ENCODE measurements at places on chromosomes 2 and 18.

DNA sequence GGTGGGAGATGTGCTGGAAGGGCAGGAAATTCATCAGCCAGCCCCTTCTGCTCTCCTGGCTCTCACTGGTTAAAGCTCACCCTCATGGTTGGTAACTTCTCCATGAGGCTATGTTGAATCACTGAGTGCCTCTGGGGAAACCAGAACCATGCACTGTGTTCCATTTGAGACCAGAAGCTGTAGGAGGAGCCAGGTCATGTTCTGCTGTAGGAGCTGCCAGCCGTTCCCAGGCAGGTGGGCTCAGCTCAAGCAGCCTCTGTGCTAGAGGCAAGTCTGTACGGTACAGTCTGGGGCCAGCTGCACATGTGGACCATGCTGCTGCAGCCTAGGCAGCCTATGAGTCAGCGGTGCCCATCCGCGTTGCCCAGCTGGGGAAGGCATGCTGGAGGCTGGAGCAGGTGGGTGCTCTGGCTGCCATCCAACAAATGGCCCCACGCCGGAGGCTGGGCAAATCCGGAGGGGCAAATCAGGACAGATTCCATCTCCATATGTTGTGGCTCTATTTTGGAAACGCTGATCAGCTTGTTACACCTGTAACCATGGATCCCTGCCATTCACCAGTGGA is 22.0 kb upstream of the KCNF1 start:
- no peak for DNase-seq

DNA sequence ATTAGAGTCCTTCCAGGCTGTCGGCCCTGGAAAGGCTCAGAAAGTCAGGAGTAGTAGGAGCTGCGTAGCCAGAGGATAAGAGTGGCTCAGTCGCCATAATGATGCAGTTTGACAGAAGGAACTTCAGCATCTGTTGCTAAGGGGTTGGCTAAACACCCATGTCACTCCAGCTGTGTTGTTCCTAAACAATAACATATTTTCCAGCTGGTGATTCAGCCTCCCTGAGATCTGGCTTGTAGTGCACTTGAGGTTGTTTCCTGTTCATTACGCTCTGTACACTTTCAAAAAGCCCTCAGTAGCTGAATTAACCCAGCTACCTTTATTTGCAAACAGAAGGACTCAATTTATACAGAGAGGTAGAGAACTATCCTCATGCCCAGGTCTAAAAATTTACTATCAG is 39.7 kb upstream of the EPAS1 start:
- DNase-seq, result peak; percentile 89

GRCh38 chr2:240760121-240760520 is 59.9 kb downstream of the KIF1A start:
- no peak for DNase-seq

DNA sequence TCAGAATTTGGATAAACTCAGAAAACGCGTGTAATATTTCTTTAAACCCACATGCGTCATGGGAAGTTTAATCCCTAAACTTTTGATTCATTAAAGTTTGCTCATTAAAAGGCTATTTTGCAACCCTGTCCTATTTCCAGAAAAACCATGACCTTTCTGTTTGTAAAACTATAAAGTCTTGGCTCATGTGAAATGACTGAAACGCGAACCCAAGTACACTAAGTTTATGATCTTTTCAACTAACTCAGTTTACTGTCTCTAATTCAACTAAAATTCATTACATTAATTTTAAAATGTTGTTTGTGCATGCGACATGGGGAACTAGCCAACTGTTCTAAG is 3.9 kb upstream of the RPL31 start:
- no peak for DNase-seq

GRCh38 chr2:46135958-46136357 is 161.2 kb upstream of the EPAS1 start:
- no peak for DNase-seq

GRCh38 chr18:55265984-55266383 is 306.7 kb upstream of the CCDC68 start:
- no peak for DNase-seq

DNA sequence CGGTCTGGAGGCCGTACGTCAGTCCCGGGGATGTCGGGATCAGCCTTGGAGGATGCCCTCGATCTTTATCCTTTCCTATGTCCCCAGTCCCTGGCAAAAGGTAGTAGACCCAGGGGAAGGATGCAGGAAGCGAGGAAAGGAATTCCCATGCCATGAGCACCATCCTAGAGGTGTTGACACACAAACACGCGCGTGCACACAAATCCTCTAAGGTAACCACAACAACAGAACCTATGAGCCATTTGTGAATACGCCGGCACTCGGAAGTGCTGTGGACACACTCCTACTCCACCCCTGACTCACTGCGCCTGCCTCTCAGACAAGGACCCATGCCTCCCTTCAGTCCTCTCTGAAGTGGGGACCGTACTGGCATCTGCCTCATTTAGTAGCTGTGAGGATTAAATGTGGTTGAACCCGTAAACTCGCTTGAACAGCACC is 11.3 kb upstream of the MLPH start:
- no peak for DNase-seq

GRCh38 chr2:123958011-123958410 is 67.1 kb upstream of the CNTNAP5 start:
- no peak for DNase-seq

- DNase-seq, result no peak
These were observed 49.9 kb upstream of the CYP1B1 start for GRCh38 chr2:38125842-38126241.

DNA sequence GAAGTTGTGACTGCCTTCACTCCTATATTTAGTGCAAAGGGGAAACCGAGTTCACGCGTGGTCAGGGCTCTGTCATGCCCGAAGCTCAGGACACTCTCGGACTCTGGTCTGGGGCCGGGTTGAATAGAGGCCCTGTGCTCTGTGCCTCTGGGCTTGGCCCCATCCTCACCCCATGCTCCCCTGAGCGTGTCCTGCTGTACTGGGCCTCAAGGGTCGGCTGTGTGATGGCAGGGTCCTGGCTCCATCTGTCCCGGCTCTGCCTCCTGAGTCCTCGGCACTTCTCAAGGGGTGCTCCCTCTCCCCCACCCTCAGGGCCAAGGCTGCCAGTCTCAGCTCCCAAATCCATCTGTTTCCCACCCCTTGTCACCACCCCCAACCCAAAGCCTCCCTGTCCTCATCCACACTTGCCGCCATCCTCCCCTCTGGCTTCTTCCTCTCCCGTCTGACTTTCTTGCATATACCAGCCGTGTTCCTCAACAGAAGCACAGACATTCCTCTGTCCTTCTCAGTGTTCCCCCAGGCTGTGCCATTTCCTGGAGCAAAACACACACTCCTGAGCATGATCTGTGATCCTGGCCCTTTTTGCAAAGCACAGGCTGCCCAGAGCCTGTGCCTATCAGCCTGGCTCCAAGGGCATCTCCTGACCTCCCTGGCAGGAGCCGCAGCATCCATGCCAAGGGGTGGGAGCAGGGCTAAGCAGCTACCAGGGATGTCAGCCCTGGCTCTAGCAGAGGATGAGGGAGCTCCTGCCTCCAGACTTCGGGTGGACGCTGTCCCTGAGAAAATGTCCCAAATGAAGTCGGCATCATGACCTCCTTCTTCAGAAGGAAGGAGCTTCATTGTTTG is 64.2 kb upstream of the OTOS start:
- no peak for DNase-seq

- no peak for DNase-seq
These were observed 503.6 kb upstream of the TNP1 start for GRCh38 chr2:217363470-217363869.

Data from NCI-H1417 treated with DMSO at 0.1 percent for 48 hours (cell line).